ENCODE measurements at places on chromosomes 11 and 22.

DNA sequence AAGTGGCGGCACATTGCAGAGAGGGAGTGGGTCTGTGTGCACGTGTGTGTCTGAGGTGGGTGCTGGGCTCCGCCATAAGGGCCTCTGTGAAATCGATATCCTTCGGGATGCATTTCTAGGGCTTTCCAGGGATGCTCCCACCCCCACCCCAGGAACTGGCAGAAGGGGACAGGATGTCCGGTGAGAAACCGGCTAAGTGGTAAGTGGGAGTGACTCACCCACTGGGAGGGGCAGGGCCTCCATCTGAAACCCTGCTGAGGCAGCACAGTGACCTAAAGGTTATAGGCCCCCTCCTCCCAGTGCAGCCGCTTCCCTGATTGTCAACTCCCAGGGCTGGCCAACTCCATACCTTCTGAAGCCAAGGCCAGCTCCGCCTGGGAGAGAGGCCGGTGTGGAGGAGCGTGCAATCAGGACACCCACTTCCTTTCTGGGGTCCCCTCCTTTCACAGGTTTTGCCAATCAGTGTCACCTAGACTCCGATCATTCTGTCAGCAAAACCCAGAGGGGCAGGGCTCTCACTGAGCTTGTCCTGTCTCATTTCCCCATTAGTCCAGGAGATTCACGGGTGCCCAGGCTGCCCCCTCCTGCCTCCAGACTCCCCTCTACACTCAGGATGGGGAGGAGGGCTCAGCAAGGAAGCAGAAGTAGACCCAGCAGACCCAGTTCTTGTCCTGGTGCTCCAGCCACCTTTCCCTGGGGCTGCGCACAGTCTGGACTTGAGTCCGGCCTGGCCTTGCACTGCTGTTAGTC is 44.5 kb downstream of the NECTIN1 start:
- no peak for DNase-seq

- no peak for DNase-seq
Observed at GRCh38 chr11:70358753-70359152, 39.6 kb upstream of the CTTN start.

- DNase-seq = no peak
Observed at GRCh38 chr22:39589875-39590274, 19.3 kb downstream of the CACNA1I start.

- DNase-seq = no peak
Observed at GRCh38 chr22:33806191-33806590, 114.1 kb downstream of the LARGE1 start.

GRCh38 chr22:19879246-19879570 is 24.5 kb upstream of the GNB1L start:
- peak; percentile 1 for DNase-seq

GRCh38 chr11:71948314-71949027 is 19.6 kb downstream of the RNF121 start:
- DNase-seq = no peak

- peak; percentile 69 for DNase-seq
Observed at GRCh38 chr11:35235936-35236666, 97.1 kb downstream of the CD44 start.

- DNase-seq = no peak
Observed at GRCh38 chr22:39287076-39287725, 32.2 kb downstream of the RPL3 start.

DNA sequence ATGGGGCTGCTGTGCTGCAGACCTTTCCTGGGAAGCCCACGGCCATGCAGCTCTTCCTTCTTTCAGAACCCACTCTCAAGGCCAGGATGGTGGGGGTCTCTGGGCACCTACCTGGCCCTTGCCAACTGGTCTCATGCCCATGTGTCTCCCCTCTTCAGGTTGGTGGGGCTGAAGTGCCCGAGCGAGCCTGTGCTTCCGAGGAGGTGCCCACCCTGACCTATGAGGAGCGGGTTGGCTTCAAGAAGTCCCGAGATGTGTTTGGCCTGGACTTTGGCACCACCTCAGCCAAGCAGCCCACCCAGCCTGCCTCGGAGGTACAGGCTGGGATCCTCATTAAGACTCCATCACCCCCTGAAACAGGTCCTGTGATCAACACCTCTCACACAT is 9.9 kb downstream of the THAP7 start:
- no peak for DNase-seq

GRCh38 chr11:126438272-126438671 is 82.8 kb downstream of the ST3GAL4 start:
- DNase-seq = no peak

GRCh38 chr11:26712497-26712896 is 9.4 kb downstream of the SLC5A12 start:
- DNase-seq = no peak

GRCh38 chr11:113577356-113578032 is 102.3 kb upstream of the DRD2 start:
- no peak for DNase-seq

- DNase-seq = no peak
Observed at GRCh38 chr11:44886790-44887140, 63.9 kb downstream of the TP53I11 start.

GRCh38 chr11:108218455-108218854 is 4.0 kb downstream of the NPAT start:
- no peak for DNase-seq

- DNase-seq = no peak
Observed at GRCh38 chr11:122102426-122102825, 13.6 kb downstream of the BLID start.

DNA sequence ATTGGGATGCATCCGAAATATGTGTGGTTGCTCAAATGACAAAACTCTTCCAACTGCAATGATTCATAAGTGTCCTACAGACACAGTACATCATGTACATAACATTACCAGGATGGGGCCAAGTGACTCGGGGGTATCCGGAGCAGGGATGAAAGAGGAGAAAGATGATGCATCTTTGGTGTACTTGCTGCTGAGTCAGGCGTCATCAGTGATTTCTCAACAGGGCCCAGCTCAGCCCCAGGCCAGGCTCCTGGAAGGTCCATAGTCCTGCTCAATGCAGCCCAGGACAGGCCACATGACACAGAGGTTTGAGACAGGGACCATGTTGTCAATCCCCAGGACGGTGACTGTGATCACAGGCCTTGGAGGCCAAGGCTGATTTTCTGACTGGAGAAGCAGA is 59.3 kb downstream of the GGTLC2 start:
- DNase-seq = no peak

DNA sequence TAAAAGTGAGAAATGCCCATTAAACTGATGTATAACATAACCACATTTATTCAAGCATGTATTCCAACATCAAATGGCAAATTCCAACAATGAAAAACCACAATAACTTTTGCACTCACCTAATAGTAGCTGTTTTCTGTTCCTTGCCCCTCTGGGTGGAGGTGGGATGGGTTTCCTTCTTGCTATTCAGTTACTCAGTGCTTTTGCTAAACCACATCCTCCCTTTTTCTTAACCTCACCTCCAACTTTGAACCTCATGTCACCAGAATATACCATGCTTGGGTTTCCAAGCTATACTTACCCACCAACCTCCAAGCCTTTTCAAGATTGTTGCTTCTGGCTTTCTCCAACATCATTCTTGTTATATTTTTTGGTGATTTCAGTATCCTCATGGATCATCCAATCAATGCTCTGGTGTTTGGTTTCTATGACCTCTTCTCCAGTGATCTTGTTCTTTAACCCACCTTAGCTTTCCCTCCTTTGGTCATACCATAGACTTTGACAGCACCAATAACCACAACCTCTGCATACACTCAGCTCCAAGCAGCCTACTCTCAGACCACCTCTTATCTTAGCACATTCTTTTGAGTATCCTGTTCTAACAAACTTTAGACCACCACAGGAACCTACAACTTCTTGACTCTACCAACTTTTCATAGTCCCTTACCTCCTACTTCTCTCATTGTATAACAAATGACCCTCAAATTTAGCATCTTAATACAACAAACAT is 3.2 kb upstream of the CCDC15 start:
- DNase-seq = no peak

DNA sequence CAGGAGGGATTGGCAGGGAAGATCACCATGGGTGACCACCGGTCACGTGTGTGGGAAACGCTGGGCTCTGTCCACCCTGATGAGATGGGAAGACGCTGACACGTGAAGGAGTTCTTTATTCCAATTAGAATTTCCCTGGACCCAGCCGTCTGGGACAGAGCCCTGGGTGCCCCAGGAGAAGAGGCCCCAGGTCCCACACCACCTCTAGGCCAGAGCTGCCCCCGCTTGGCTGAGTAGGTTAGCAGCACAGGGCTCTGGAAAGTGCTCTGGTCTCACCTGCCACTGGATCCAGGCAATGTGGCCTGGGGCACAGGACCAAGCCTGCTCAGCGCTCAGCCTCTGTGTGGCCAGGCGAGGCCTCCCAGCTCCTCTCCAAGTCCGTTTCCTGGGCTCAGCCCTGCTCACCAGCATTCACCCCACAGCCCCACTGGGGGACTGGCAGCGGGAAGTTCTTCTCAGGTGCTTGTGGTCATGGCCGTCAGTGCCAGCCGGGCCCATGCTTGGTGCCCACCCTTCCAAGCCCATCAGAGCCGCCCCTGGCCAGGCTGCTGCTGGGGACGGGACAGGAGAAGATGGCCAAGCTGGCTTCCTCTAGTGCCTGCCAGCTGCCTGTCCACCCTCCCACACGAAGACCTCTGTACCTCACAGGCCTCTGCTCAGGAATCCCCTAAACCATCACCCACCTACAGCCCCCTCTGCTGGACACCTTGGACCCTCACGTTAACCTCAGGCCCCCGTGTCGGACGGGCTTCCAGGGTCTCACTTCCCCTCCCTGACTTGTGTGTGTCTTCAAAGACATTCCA is 62.5 kb upstream of the FGF3 start:
- DNase-seq = no peak

- no peak for DNase-seq
Observed at GRCh38 chr11:12045914-12046635, 37.6 kb upstream of the DKK3 start.

DNA sequence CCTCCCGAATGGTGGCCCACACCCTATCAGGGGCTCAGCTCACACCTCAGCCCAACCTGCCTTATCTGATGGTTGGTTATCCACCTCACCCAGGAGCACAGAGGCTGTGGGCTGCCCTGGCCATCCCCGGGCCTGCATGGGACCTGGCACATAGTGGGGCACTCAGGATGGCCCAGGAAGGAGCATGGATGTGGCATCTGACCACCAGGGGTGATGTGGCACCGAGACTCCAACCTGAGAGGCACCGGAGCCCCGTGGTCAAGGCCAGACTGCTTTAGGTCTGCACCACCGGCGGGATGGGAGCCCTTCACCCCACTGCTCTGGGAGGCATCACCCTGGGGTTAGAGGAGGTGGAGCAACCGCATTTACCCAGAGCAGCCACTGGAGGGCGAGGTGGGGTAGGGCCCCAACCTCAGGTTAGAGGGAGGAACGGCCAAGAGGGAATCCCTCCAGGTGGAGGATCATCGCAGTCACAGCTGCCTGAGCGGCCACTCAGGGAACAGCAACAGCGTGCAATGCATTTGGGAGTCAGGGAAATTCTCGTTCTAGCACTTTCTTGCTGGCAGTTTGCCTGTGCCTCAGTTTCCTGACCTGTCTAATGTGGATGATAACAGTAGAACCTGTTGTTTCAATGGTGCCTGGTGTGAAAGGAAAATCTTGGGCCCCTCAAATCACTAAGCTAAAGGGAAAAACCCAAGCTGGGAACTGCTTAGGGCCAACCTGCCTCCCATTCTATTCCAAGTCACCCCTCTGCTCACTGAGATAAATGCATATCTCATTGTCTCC is 52.9 kb upstream of the CARS1 start:
- peak; percentile 68 for DNase-seq

GRCh38 chr22:19730655-19731360 is 7.5 kb downstream of the GP1BB start:
- peak; percentile 88 for DNase-seq

- no peak for DNase-seq
Observed at GRCh38 chr11:34313099-34313517, 44.7 kb downstream of the ABTB2 start.

DNA sequence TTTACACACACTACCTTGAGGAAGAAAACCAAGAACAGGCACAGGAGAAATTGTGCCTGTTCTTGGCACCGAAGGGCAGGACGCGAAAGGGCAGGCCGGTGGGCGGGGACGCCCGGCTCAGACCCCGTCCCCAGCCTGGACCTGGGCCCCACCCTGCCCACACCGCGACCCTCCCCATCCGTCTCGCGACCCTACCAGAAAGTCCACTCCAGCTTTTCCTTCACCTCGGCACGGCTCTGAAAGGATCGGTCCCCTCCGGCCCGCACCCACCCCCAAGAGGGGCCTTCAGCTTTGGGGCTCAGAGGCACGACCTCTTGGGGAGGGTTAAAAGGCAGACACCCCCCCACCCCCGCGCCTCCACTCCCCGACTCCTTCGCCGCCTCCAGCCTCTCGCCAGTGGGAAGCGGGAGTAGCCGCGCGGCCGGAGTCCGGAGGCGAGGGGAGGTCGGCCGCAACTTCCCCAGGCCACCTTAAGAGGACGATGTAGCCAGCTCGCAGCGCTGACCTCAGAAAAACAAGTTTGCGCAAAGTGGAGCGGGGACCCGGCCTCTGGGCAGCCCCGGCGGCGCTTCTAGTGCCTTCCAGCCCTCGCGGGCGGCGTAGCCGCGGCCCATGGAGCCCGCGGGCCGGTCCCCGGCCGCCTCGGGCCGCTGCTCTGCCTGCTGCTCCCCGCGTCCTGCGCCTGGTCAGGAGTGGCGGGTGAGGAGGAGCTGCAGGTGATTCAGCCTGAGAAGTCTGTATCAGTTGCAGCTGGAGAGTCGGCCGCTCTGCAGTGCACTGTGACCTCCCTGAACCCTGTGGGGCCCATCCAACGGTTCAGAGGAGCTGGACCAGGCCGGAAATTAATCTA is 4.4 kb downstream of the SEC14L6 start:
- no peak for DNase-seq

- DNase-seq = no peak
Observed at GRCh38 chr11:5631417-5631816, 6.6 kb downstream of the TRIM34 start.

DNA sequence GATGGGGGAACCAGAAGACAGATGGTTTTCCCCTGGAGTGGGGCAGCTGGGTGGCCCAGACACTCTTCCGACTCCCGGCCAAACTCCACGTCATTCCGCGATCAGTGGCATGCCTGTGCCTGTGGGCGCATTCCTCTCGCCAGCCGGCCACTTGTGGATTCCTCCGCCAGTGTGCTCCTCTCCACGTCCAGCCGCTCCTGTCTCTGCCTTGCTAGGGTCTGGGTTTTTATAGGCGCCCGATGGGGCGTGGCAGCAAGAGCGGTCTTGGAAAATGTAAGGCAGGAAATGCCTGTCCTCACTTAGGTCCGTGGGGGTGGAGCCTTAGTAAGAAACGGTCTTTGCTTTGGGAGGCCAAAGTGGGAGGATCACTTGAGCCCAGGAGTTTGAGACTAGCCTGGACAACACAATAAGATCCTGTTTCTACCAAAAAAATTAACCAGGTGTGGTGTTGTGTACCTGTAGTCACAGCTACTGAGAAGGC is 81.6 kb upstream of the SEPTIN5 start:
- DNase-seq = no peak

- no peak for DNase-seq
Observed at GRCh38 chr22:26236991-26237390, 67.7 kb downstream of the SEZ6L start.

DNA sequence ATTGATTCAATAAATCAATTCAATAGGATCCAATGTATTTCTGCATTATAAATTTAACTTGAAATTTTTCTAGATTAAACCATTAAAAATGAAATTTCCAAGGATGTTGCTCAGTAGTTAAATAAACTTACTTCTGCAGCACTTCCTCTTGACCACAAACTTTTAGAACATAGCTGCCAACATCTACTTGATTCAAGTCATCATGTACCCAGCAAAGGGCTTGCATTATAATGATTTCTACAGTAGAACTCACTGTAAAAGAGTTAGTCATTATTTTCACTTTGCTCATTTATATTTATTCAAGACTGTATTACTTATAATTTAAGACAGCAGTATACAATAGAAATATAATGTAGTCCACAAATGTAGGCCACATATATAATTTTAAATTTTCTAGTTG is 59.2 kb downstream of the PIK3C2A start:
- DNase-seq = no peak

All from activated CD4-positive, alpha-beta T cell treated with anti-CD3 and anti-CD28 coated beads for 48 hours (primary cell).